ENCODE measurements at places on chromosomes 3 and 15.

- DNase-seq, result no peak
These were observed 132.9 kb downstream of the KCNMB2 start for GRCh38 chr3:178669022-178669601.

DNA sequence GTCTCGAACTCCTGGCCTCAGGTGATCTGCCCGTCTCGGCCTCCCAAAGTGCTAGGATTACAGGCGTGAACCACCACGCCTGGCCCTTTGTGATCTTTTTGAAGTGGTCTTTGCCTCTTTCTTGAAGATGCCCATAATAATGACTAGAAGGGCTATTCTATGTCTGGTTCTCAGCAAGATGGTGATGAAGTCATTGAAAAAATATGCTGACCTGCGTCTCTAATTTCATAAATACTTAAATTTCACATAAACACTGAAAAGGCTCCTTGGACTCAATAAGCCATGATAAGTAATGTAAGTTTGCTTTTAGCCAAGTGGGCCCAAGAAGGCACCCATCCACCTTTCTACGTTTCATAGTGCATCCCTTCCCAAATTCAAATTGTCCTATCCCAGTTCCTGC lies 775 bp upstream of the MAPK6 start:
- DNase-seq, result no peak

GRCh38 chr3:55686426-55687254 lies 199.5 kb upstream of the WNT5A start:
- DNase-seq, result peak; percentile 48

GRCh38 chr15:35289024-35289617 lies 204.0 kb upstream of the NANOGP8 start:
- peak; percentile 12 for DNase-seq

DNA sequence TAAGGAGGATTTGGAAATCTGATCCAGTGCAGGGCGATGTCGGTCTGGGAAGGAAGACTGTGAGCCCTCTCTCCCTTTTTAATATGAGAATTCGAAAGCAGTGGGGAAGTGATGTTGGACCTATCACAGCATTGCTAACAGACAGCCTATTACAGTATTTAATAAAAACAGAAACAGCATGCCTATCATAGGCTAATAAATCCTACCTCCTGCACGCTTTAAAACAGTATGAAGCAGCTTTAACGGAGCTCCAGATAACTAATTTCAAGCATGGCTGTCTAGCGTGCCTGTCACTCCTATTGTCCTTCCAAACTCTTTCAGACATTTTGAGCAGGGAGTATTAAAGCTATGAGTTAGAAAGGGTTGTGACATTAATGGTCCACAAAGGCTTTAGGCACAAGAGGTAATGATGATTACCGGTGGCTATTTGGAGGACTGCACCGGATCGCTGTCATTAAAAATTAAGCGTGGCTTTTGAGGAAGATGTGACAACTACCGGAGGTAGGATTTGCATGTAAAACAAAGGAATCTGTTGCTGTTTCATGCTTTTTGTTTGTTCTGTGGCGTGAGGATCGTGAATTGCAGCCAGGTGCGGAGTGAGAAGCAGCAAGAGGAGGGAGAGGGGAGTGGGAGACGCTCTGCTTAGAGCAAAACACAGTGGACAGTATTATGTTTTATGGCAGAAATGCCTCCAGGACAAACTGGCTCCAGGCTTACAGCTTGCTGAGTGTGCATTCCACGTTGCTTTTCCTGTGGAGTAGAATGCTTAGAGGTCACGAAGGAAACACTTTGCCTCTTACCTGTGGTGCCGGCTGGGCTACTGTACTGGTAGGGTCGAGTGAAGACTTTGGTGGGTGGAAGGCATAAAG lies at the start of gene KCNMB2:
Gene KCNMB2, plus strand, starts transcription at position 226 of the 869 bp plus-strand sequence.
- no peak for DNase-seq

- DNase-seq, result no peak
These were observed 207.7 kb downstream of the FAM43A start for GRCh38 chr3:194893121-194893987.

DNA sequence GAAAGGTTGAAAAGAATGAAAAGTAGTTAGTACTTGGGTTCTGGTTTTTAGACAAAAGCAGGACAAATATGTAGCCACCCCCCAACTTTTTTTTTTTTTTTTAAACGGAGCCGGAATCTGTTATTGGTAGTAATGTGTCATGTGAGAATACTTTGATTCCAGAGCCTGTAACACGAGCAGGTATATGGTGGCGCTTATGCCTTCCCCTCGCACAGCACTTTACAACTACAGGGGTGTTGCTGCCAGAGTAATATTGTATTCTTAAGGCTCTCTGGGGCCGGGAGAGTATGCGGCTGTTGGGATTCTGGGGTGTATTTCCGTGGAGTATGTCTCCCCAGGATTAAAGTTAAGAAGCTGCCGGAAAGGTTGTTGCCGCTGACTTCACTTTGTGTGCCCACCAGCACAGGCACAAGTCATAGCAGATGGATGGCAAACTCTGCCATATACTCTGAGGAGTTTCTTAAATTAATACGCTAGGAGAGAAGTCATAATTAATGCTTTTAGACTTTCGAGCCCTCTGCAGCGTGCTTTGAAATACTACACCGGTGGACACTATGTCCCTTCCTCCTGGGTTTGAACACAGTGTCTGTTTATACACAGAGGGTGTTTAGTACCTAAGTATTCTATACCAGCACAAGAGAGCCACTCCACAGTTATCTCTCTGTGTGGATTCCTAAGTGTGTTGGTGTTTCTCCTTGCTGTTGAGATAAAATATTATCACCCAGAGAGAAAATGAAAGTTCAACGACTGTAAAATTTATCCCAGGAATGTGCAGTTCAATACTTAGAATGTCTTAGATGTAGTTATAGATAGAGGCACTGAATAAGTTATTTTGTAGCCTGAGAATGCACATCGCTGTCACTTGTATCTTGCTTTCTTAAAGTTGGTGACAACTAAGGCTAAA lies 1.4 kb downstream of the MBNL1 start:
- no peak for DNase-seq

- no peak for DNase-seq
These were observed 109.7 kb downstream of the GALK2 start for GRCh38 chr15:49279521-49280456.

DNA sequence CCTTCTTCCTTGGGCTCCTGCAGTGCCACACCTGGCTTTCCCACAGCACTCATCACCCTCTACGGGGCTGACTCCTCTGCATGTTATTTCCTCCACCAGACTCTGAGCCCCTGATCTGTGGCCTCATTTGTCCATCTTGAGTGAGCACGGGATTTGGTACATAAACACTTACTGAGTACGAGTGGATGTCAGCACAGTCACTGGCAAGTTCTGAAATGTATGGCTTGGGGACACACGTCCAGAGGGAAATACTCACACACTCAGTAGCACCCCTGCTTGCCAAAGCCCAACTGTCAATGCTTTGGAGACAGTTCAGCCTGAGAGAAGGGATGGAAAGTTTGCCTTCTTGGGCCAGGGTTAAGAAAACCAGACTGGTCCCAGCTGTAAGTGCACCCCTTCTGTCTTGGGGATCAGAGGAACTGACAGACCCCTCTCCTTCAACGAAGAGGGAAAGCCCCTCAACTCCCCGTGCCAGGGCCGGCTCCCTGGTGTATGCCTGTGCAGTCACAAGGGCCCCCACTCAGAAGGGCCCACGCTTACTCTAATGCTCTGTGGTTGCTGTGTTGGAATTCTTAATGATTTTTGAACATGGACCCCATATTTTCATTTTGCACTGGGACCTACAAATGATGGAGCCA lies 71.9 kb downstream of the UMPS start:
- DNase-seq, result no peak

- no peak for DNase-seq
These were observed 63.5 kb downstream of the FSIP1 start for GRCh38 chr15:39719109-39719508.

DNA sequence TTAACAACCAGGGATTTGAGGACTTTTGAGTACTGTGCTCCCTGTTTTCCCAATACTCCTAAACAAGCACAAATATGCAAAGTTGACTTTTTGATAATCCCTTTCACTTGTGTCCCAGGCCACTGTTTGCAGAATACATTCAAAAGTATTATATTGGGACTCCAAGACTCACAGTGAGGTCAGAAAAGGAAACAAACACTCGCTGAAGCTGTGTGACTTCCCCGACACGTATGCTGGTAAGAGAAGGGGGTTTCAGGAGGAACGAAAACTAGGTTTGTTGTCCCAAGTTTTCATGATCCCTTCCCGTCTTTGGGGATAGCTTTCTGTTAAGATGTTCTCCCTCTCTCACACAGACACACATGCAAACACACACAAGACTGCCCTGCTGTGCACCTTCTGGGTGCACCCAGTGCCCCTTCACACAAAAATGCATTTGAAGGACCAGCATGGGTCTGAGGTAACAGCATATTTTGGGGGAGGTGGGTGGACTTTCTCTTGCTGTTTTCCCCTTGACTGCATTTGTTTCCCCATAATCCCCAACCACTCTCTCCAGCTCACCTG lies 225.2 kb upstream of the PRICKLE2 start:
- DNase-seq, result no peak

GRCh38 chr15:95377258-95377852 lies 953.1 kb upstream of the NR2F2 start:
- DNase-seq, result no peak

GRCh38 chr15:43872416-43873020 lies 45.7 kb downstream of the WDR76 start:
- peak; percentile 49 for DNase-seq

- DNase-seq, result no peak
These were observed 999.0 kb downstream of the TUSC7 start for GRCh38 chr3:117708601-117709000.

DNA sequence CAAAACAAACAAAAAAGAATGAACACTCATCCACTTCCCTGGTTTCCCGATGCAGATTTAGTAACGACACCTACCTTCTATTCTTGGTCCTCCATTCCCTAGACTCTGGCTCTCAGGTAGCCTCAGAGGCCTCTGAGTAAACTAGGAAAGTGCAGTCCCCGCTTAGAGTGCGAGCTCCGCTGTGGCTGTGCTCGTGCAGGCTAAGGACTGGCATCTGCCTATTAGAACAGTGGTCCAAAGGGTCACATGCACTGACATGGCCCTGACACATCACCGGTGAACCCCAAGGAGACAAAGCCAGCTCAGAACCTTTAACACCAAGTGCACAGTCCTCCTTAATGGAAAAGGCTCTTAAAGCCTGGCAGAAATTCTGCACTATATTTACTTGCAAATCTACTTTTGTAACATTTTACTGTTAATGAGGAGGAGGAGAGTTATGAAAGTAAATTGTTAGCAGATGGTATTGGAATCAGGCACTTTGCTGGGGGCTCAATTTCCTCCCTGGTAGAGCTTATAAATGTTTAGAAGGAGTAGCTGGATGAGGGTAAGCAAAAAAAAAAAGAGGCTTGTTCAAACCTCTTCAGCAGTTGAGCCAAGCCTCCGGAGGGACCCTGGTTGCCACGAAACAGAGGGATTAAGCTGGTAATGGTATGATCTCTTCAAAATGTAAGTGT lies 31.1 kb downstream of the VGLL4 start:
- peak; percentile 53 for DNase-seq

DNA sequence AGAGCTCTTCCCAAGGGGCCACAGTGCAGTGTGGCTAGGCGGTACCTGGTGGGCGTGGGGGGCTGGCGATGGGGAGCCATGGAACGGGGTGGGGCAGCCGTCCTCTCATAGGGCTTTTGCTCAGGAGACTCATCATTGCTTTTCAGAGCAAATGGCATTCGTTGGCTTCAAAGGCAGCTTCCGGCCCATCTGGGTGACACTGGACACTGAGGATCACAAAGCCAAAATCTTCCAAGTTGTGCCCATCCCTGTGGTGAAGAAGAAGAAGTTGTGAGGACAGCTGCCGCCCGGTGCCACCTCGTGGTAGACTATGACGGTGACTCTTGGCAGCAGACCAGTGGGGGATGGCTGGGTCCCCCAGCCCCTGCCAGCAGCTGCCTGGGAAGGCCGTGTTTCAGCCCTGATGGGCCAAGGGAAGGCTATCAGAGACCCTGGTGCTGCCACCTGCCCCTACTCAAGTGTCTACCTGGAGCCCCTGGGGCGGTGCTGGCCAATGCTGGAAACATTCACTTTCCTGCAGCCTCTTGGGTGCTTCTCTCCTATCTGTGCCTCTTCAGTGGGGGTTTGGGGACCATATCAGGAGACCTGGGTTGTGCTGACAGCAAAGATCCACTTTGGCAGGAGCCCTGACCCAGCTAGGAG lies 40.8 kb downstream of the MESD start:
- DNase-seq, result no peak

GRCh38 chr3:458653-459310 lies 262.2 kb downstream of the CHL1 start:
- DNase-seq, result peak; percentile 25

DNA sequence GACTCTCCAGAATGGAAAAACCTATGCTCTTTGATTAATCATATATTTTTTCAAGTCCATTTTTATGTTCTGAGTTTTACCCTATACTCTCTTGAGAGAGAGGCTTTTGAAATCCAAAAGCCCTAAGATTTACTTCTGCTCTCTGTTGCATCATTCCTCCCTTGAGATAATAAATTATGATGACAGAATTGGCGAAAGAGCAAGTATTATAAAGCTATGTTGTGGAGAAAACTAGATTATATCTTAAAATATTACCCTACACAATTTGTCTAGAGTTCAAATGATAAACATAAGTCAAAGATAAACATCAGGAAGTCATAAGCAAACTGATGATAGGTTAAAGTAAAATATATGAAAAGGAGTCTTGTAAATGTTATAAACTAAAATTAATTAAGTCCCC lies 293.4 kb upstream of the MME start:
- no peak for DNase-seq

DNA sequence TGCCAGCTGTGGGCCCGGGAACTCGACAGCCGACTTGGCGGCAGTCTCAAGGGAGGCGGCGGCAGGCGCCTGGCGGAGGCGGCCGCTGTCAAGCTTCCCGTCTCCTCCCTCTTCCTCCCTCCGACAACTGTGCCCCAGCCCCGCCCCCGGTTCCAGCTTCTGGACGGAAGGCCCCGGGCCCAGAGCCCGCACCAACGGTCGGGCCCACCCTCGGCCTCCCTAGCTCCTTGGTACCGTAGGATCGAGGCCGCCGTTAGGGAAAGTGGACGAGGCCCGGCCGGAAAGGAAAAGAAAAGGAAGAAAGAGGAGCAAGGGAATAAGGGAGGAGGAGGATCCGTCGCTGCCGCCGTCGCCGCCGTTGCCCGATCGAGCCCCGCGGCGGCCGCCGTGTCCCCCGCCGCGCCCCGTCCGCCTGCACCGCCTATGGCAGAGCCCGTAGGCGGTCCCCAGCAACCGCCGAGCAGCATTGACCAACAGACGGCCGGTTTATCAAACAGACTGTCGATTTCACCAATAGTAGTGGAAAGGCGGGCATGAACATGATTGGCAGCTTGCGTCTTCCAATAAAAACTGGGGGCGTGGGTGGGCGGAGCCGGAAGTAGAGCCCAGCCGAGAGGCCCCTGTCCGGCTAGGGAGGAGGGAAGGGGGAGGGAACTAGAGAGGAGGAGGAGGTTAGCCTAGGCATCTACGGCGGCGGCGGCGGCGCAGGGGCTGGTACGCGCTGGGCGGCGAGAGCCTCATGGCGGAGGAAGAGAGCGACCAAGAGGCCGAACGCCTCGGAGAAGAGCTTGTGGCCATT lies at the start of the genes CGGBP1 and ZNF654:
Gene CGGBP1, minus strand, starts transcription at position 425 of the 799 bp plus-strand sequence. CDS start 3,029 bp downstream, outside the sequence.
Gene ZNF654, plus strand, starts transcription at position 675 of the 799 bp plus-strand sequence. Its CDS starts 65 bp downstream, at position 740.
- peak; percentile 98 for DNase-seq

DNA sequence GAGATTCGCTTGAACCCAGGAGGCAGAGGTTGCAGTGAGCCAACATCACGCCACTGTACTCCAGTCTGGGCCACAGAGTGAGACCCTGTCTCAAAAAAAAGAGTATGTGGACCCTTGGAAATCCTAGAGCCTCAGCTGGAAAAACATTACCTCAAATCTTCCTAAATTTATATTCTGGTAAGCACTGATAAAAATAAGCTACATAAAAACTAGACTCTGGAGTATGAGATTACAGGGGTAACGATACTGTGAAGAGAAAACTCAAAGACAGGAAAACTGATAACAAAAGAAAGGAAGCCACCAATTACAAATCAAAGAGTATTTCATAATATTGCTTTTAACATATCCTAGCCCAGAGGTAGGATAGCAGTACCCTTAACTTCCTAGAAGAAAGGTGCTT lies 30.3 kb downstream of the SETD2 start:
- no peak for DNase-seq

Measured in WERI-Rb-1 (cell line).